A549 treated with AZD2906 at 1 μM for 4 hours (cell line): ENCODE measurements at places on chromosomes 2 and 18. TPM values are rescaled to one million over a fixed set of nuclear protein-coding genes. Genes with fewer than 3 reads are reported as not detected.

The MYCN gene
- 0.03 TPM in 3 of 5 replicates, not detected in the others for total RNA-seq

The RAB11FIP5 gene
- 31.9 to 35.0 TPM (median 33.3 TPM) in 5 replicates for total RNA-seq

The CFC1 gene
- 0.11 TPM in 1 of 5 replicates, not detected in the others for total RNA-seq

The SGPP2 gene
- 0.71 to 0.84 TPM (median 0.79 TPM) in 5 replicates for total RNA-seq

The ITGB6 gene
- total RNA-seq = 0.40 to 0.87 TPM (median 0.55 TPM) in 5 replicates

The CCDC121 gene
- total RNA-seq = 3.4 to 4.4 TPM (median 4.0 TPM) in 5 replicates

The GPR155 gene
- 0.11 to 0.45 TPM (median 0.19 TPM) in 5 replicates for total RNA-seq

The CBLN2 gene
- 0.04 to 0.18 TPM (median 0.07 TPM) in 5 replicates for total RNA-seq

The ALPG gene
- total RNA-seq = 0.33 to 0.55 TPM (median 0.50 TPM) in 5 replicates

The HRH4 gene
- total RNA-seq = 0.03 TPM in 1 of 5 replicates, not detected in the others

The RBM44 gene
- 0.10 to 0.23 TPM (median 0.16 TPM) in 5 replicates for total RNA-seq

The TPGS2 gene
- total RNA-seq = 83.2 to 90.4 TPM (median 89.0 TPM) in 5 replicates

The ZC3H8 gene
- 10.9 to 13.4 TPM (median 11.5 TPM) in 5 replicates for total RNA-seq

The VWC2L gene
- not detected in 5 replicates for total RNA-seq

The LCT gene
- total RNA-seq = 0.03 to 0.08 TPM (median 0.04 TPM) in 4 of 5 replicates, not detected in the other

The UGT1A5 gene
- 0.03 to 0.09 TPM (median 0.05 TPM) in 3 of 5 replicates, not detected in the others for total RNA-seq

The CKAP2L gene
- 11.8 to 19.1 TPM (median 13.9 TPM) in 5 replicates for total RNA-seq

The CNTNAP5 gene
- not detected in 5 replicates for total RNA-seq

The PLCL1 gene
- total RNA-seq = 0.02 TPM in 1 of 5 replicates, not detected in the others

The BCL2 gene
- total RNA-seq = 0.48 to 0.66 TPM (median 0.58 TPM) in 5 replicates

The FOXI3 gene
- 0.05 to 0.06 TPM (median 0.05 TPM) in 4 of 5 replicates, not detected in the other for total RNA-seq

The CNRIP1 gene
- 1.3 to 2.1 TPM (median 1.6 TPM) in 5 replicates for total RNA-seq

The FASTKD2 gene
- total RNA-seq = 29.0 to 39.1 TPM (median 30.7 TPM) in 5 replicates

The OTX1 gene
- 3.5 to 4.6 TPM (median 3.7 TPM) in 5 replicates for total RNA-seq

The MC2R gene
- total RNA-seq = not detected in 5 replicates

The SERPINB3 gene
- 0.06 to 0.14 TPM (median 0.09 TPM) in 5 replicates for total RNA-seq

The RAB6D gene
- total RNA-seq = 0.02 to 0.03 TPM (median 0.02 TPM) in 3 of 5 replicates, not detected in the others

The MSH2 gene
- total RNA-seq = 32.9 to 48.0 TPM (median 35.2 TPM) in 5 replicates

The ICA1L gene
- total RNA-seq = 1.1 to 2.6 TPM (median 1.7 TPM) in 5 replicates

The BOLL gene
- total RNA-seq = not detected in 5 replicates

The SERPINB2 gene
- 0.05 to 0.09 TPM (median 0.05 TPM) in 3 of 5 replicates, not detected in the others for total RNA-seq

The FBXO48 gene
- 0.40 to 0.61 TPM (median 0.56 TPM) in 5 replicates for total RNA-seq

The KLF11 gene
- 2.4 to 4.1 TPM (median 3.7 TPM) in 5 replicates for total RNA-seq

The RAB10 gene
- 220 to 313 TPM (median 234 TPM) in 5 replicates for total RNA-seq

The FOSL2 gene
- total RNA-seq = 75.3 to 85.5 TPM (median 79.3 TPM) in 5 replicates

The IL1R2 gene
- total RNA-seq = 0.53 to 1.5 TPM (median 1.2 TPM) in 5 replicates

The FAM110C gene
- total RNA-seq = 0.17 to 0.40 TPM (median 0.32 TPM) in 5 replicates

The GPR39 gene
- total RNA-seq = 6.7 to 7.5 TPM (median 6.9 TPM) in 5 replicates

The CCDC141 gene
- total RNA-seq = 0.02 TPM in 1 of 5 replicates, not detected in the others

The CNDP1 gene
- total RNA-seq = 0.08 TPM in 1 of 5 replicates, not detected in the others

The CLEC4F gene
- not detected in 5 replicates for total RNA-seq

The ASTL gene
- total RNA-seq = not detected in 5 replicates

The C2orf80 gene
- total RNA-seq = not detected in 5 replicates

The PROM2 gene
- total RNA-seq = 0.02 to 0.34 TPM (median 0.08 TPM) in 3 of 5 replicates, not detected in the others

The REEP1 gene
- total RNA-seq = 0.92 to 1.1 TPM (median 1.0 TPM) in 5 replicates

The FSHR gene
- total RNA-seq = not detected in 5 replicates

The MAPRE3 gene
- 9.1 to 11.4 TPM (median 9.9 TPM) in 5 replicates for total RNA-seq

The MARCO gene
- 0.06 to 0.21 TPM (median 0.16 TPM) in 4 of 5 replicates, not detected in the other for total RNA-seq

The ALPP gene
- 16.1 to 18.1 TPM (median 16.2 TPM) in 5 replicates for total RNA-seq

The CD8B2 gene
- not detected in 5 replicates for total RNA-seq

The CTAGE1 gene
- total RNA-seq = not detected in 5 replicates

The COL4A4 gene
- 1.2 to 2.1 TPM (median 1.6 TPM) in 5 replicates for total RNA-seq

The ALK gene
- not detected in 5 replicates for total RNA-seq

The FIGN gene
- total RNA-seq = 1.7 to 2.3 TPM (median 2.1 TPM) in 5 replicates

The FTCDNL1 gene
- 1.9 to 3.0 TPM (median 2.6 TPM) in 5 replicates for total RNA-seq

The HOXD11 gene
- 5.2 to 6.9 TPM (median 6.5 TPM) in 5 replicates for total RNA-seq

The SULT1C2 gene
- total RNA-seq = 0.35 to 0.72 TPM (median 0.41 TPM) in 5 replicates

The CXCR4 gene
- total RNA-seq = 0.52 to 1.0 TPM (median 0.85 TPM) in 5 replicates
